CD4-positive, alpha-beta memory T cell (primary cell): ENCODE measurements at places on chromosomes 3 and 15.

DNA sequence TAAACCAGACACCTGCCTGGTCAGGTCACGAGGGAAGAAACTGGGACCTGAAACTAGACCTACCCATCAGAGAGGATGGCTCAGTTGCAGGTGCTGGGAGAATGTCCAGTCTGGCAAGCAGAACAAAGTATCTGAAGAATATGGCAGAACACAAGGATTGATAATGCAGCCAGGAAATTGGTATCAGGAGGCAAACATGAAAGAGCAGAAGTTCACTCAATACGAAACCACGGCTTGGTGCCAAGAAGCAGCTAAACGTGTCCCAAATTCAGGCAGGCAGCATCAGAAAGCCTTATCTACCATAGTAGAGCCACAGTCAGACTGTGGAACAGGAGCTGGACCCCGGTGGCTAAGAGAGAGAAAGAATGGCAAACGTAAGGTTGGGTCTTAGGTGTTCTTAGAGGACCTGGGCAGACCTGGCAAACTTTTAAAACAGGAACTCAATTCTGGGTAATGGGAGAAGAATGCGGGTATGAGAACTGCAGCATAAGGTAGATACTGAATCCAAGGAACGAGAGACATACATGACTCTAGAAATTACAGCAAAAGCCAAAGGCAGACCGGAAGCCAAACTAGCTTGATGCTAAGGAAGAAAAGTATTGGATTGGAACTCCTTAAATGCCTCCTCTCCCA is 169.0 kb upstream of the NECTIN3 start:
- no peak for DNase-seq

DNA sequence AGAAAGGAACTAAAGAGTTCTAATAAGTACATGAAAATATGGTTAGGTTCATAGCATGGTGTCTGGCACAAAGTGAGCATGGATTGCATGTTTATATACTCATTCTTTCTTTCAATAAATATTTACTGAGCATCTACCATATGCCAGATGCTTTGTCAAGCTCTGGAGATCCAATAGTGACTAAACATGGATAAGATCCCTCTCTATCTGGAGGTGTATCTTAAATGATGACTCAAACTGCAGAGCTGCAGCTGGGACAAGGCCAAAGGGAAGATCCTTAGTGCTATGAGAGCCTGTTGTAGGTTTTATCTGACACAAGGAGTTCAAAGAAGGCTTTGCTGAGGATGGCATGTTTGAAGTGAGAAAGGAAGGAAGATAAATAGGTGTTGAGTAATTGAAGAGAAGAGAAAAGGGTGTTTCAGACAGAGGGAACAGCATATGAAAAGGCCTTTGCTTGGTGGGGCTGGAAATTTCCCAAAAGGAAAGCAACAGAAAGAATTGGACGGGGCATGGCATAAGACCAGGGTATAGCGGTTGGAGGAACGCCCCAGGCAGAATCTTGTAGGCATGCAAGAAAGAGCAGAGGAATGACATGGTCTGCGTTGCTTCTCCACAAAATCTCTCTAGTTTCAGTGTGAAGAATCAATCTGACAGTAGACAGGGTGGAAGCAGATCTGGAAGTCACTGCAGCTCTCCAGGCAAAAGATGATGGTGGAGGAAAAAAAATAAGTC is 239.9 kb upstream of the LRTM1 start:
- DNase-seq, result no peak

DNA sequence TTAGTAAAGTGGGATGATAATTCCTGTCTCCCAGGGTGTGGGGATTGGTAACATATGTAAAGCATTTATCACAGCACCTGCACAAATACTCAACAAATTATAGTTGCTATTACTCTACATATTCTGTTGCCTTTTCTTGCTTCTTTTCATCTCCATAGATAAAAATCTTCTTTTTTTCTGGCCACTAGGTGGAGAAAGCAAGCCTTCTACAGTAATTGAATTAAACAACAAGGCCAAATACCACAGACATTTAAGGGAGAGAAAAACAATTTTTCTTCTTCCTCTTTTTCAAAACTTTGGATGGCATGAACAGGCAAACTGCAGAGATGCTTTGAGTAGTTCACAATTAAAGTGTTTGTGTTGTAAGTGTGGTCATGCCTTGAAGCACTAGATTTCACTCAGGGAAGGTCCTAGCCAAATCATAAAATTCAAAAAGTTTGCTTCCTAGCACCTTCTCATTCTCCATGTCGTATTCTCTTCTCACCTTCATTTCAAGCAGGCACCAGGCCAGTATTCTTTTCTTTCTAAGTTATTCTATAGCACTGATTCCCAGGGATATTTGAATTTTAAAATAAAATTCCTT is 493.4 kb upstream of the TGFBR2 start:
- no peak for DNase-seq

DNA sequence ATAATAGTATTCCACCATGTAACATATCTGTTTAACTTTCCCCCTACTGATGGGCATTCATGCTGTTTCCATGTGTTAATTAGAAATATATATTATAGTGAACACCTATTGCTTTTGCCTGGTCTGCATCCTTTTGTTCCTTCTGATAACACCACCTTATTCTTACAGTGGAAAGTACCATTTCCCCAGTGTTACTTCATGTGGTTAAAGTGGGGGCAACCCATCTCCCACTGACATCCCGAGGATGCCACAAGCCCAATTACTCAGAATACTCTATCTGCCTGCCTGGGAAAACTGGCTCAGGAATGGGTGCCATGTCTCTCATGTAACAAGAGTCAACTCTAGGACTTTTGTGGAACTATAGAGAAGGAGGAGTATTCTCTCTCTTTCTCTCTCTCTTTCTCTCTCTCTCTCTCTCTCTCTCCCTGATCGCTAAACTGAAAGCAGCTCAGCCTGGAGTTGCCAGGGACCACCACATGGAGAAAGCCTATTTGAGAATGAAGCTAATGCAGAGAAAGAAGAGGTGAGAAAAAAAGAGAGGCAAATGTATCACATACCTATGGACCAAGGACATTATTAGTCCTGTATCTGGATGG is 66.4 kb upstream of the PPIB start:
- no peak for DNase-seq

- no peak for DNase-seq
Observed at GRCh38 chr3:13167829-13168228, 94.6 kb upstream of the IQSEC1 start.

GRCh38 chr3:74691946-74692345 is 77.5 kb upstream of the CNTN3 start:
- DNase-seq, result no peak

DNA sequence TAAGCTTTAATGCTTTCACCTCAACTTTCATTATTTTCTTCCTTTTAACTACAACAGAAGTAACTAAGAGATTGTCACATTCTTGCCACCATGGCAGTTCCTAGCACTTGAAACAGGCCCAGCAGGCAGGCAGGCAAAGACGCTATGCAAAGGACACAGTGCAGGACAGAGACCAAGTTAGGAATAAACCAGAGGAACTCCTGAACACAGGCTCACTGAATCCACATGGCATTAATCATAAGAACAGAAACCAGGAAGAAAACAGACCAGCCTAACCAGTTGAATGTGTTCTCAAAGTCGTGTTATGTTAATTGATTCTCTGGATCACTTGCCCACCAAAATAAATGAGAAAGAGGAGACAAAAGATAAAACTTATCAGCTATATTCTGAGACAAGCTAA is 397.6 kb downstream of the TBL1XR1 start:
- no peak for DNase-seq

- no peak for DNase-seq
Observed at GRCh38 chr3:177441813-177442646, 244.7 kb upstream of the TBL1XR1 start.

DNA sequence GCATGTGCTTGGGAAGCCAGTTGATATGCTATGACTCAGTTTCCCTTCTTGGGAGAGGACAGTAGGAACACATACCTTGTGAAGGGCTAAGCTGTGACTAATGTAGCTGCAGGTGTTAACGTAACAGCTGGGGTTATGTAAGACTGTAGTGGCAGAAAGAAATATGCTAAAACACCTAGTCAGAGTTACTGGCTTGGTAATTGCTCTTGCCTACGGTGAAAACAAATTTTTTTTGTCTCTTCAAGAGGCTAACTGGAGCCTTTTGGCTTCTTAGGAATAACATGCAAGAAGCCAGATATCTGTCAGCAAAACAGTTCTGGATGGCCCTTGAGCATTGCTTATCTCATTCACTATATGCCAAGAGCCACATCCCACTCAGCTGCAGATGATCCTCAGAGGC is 1.4 kb downstream of the MAPKBP1 start:
- no peak for DNase-seq

DNA sequence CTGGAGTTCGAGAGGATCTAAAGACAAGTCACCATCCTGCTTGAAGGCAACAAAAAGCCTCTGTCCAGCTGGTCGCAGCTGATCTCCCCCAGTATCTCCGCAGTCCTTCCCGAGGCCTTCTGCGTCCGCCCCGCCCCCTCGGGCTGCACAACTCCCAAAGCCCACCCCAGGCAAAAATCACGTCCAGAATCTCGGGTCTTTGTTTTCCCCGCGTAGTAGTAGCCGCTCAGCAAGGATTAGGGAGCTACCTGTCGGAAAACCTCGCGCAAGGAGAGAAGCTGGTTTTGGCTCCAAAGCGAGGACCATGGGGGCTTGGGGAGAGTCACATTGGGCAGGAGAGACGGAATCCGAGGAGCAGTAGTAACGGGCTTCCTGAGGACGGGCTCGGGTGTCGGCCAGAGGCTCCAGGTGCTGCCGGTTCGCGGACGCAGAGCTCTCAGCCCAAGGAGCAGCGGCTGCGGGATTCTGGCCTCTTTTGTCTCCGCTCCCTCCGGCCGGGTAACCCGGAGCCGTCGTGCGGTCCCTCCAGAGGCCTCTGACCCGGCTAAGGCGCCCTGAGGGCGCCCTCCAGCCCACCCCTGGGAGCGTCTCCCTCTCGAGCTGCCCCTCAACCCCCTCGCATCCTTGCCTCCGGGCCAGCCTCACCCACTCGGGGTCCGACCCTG is 401 bp downstream of the ZSCAN29 start:
- no peak for DNase-seq

- DNase-seq, result peak; percentile 88
Observed at GRCh38 chr15:70299931-70300869, 202.5 kb upstream of the TLE3 start.

DNA sequence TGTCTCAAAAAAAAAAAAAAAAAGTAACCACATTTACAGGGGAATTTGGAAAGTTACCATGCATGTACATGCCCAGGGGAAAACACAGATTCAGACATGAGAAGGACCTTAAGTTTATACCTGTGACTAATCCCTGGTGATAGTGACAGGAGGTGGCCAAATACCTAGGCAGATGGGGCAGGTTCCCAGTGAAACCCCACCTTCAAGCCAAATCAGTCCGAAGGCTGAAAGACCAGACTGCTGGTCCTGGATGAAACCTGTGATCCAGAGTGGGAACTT is 15.8 kb downstream of the SPCS1 start:
- no peak for DNase-seq

- no peak for DNase-seq
Observed at GRCh38 chr3:132456571-132456970, 39.3 kb downstream of the DNAJC13 start.

GRCh38 chr3:138332472-138333073 is 2.9 kb upstream of the NME9 start:
- DNase-seq, result no peak

DNA sequence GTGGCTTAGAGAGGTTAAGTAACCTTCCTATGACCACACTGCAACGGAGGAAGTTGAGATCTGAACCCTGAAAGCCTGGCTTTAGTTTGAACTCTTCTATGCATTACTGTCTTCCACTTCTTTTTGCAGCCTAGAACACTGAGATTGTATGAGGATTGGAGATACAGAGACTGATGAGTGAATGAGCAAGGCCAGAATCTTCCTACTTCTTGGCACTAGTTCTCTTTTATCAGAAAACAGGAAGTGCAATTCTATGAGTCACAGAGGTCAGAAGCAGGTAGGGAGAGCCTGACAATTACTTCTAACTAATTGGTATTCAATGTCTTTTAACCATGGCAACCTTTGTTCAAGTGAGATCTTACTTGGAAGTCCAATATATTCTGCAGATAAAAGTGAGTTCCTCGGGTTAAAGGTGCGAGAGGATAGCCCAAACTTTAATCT is 219.0 kb downstream of the SHQ1 start:
- DNase-seq, result no peak

- peak; percentile 43 for DNase-seq
Observed at GRCh38 chr3:71702131-71703024, 22.8 kb downstream of the EIF4E3 start.

DNA sequence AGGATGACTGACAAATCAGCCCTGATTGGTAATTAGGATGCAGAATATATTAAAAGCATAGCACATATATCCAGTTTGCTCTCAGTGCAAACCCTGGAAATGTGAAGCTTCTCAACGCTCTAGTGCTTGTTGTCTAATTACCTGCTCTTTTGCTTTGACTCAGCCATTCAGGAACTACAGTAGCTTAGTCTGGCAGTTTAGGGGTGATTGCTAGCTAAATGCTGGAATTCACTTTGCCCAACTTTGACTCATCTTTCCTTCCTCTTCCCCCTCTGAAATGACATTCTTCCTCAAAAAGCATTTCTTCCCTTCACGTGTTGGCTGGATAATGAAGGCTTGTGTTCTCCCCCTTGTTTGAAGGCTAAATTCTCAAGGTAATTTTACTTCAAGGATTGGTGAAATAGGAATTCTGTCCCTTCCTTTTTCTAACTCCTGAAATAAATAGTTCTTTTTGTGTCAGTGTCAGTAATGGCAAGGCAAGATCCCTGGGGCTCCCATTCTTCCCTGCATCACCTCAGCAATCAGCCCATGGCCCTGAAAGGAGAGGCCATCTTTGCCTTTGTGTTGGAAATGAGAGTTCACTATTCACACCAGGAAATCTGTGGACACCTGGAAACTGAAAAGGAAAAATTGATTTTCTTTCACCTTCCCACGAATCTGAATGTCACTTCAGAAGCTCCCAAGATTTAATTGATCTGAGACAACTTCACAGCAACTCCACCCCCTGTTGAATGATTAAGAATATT is 103.6 kb downstream of the ECT2 start:
- DNase-seq, result no peak

- DNase-seq, result no peak
Observed at GRCh38 chr3:154615471-154615870, 185.5 kb upstream of the GPR149 start.

GRCh38 chr3:37301980-37302708 is 127.8 kb upstream of the LRRFIP2 start:
- DNase-seq, result no peak

DNA sequence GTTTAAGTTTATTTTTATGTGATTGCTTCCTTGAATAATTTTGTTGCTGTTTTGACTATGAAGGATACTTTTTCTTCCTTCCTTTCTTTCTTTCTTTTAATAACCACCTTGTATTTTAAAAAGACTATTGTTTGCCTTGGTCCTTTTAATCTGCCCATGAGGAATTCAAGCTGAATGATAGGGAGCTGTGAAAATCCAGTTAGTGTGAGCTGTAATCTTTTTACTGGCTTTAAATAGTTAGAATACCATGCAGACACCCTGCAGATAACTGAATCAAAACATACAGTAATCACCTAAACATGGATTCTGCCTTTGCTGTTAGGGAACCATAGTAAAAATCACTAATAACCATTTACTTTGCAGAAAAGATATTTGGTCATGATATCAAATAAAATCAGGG is 110.7 kb downstream of the RSRC1 start:
- no peak for DNase-seq

GRCh38 chr3:194548346-194549321 is 61.8 kb upstream of the ATP13A3 start:
- no peak for DNase-seq
